ENCODE measurements at places on chromosomes 7 and 10. TPM values are rescaled to one million over a fixed set of nuclear protein-coding genes. Genes with fewer than 3 reads are reported as not detected.

The FXYD4 gene
- not detected for total RNA-seq

- no peaks in the 10 kb centered on the region for H3K36me3 ChIP-seq
- H3K27me3 ChIP-seq, result no peaks in the 10 kb centered on the region
- no peak overlapping the region for H3K27ac ChIP-seq
- H3K4me1 ChIP-seq, result peaks cover 32% of the 10 kb centered on the region
Measured at GRCh38 chr10:88194961-88195367, 331.5 kb downstream of the PTEN start.

- H3K4me3 ChIP-seq, result no peak overlapping the region
- H3K27ac ChIP-seq, result no peak overlapping the region
- H3K27me3 ChIP-seq, result peaks cover 38% of the 10 kb centered on the region
Measured at GRCh38 chr7:51312951-51313737, 3.5 kb downstream of the COBL start.

The EGFR gene
- not detected for total RNA-seq

The ZCCHC24 gene
- total RNA-seq, result 1.00 TPM
